ENCODE measurements at places on chromosomes 7 and 10.

GRCh38 chr7:24669971-24670591 is 87.2 kb downstream of the GSDME start:
- DNase-seq: no peak

DNA sequence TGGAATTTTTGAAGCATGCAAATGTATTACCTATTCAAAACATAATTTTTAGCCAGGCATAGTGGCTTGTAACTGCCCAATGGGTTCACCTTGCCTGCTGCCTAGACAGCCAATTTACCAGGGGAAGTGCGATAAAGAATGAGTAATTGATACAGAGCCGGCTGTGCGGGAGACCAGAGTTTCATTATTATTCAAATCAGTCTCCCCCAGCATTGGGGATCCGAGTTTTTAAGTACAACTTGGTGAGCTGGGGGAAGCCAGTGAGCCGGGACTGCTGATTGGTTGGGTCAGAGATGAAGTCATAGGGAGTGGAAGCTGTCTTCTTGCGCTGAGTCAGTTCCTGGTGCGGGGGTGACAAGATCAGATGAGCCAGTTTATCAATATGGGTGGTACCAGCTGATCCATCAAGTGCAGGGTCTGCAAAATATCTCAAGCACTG is 29.1 kb upstream of the NRBF2 start:
- no peak for DNase-seq

GRCh38 chr10:21552638-21553037 is 18.6 kb downstream of the MLLT10 start:
- DNase-seq: no peak

DNA sequence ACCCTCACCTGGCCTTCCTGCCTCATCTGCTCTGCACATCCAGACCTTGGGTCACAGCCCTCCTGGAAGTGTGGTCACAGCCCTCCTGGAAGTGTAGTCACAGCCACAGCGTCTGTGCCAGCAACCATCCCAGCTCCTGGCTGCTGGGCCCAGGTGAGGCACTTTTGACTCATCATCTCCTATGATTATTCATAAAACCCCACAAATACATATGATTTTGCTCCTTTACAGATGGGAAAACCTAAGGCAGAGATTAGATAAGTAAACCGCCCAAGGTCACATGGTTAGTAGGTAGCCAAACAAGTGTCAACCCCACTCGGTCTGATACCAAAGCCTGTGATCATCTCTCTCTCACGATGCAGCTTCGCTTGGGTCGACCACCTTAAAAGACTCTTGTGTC is 94.3 kb downstream of the PRLHR start:
- DNase-seq: peak; percentile 40

DNA sequence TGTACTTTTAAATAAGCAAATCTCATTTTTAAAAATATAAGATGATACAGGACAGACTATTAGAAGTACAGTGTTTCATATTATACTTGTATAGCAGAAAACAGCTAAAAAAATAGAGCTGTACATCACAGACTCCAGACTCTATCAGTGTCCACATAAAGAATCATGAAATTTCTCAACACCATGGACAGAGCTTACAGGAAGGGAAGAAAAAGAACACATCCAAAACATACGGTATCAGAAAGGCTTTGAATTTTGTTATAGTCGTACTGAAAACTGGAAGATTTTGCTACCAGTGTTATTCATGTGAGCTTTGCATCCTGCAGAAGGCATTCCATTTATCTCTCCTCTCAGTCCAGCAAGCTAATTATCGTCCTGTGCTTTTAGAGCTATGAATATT is 183.2 kb upstream of the PTPRZ1 start:
- DNase-seq: no peak

DNA sequence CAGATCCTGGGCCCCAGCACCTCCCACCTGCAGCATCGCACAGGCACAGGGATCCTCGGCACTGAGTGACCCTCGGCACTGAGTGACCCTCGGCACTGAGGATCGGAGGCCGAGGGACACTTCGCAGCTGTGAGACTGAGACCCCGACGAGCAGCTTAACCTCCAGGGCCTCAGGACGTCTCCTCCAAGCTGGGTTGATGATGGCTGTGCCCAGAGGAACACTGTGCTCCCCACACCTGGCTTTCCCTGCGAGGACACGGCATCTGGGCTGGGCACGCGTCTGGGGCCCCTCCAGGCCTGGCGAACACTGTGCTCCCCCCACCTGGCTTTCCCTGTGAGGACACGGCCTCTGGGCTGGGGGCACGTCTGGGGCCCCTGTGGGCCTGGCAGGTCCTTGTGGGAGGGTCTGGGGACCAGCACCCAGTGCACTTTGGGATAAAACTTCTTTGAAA is 158.3 kb upstream of the PPP2R2D start:
- DNase-seq: no peak

DNA sequence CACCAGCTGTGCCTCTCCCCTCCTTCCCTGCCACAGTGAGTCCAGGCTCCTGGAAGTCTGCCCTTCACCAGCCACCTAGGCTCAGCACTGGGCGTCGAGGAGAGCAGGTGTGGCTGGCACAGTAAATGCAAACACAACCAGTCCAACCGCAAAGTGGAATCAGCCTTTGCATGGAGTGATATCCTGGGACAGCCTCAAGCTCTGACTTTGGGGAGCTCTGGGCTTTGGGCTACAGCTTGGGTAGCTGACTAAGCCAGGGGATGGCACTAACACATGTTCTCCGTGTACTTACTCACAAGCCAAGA is 312.4 kb downstream of the KCNMA1 start:
- DNase-seq: no peak

DNA sequence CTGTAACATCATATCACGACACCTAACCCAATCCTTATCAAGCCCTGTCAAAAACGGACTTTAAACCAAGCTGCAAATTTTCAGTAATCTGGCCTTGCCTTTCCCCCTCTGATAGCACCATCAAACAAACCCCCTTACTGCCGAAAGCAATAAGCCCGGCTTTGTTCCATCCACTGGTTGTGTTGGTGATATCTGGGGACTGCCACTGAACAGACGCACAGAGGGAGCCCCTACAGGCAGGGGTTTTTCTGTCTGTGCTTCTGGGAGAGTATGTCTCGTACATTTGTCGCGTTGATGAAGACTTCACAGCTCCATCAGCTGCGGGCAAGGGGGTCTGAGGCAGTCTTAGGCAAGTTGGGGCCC is 550 bp upstream of the PLAU start:
- peak; percentile 39 for DNase-seq

DNA sequence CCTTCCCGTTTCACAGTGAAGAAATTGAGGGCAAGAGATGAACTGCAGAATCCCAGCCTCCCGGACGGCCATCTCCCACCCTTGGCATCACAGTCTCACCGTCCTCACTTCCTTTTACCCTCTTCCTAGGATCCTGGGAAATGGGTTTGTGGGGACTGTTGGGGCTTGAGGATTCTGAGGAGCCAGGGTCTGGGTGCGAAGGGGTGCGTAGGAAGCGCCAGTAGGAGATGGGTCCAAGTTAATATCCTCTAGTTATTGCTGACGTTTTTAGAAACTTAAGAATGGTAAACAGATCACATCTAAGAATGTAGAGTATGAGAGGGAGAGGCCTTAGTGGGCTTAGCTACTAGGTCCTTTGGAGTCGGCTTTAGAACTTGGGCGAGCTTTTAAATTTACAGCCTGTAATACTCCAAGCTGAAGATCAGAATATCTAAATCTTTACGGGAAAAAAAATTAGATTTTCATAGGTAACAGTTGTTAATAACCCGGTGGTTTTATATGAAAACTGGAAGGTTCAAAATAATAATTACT is 696 bp downstream of the MALSU1 start:
- DNase-seq: peak; percentile 25

DNA sequence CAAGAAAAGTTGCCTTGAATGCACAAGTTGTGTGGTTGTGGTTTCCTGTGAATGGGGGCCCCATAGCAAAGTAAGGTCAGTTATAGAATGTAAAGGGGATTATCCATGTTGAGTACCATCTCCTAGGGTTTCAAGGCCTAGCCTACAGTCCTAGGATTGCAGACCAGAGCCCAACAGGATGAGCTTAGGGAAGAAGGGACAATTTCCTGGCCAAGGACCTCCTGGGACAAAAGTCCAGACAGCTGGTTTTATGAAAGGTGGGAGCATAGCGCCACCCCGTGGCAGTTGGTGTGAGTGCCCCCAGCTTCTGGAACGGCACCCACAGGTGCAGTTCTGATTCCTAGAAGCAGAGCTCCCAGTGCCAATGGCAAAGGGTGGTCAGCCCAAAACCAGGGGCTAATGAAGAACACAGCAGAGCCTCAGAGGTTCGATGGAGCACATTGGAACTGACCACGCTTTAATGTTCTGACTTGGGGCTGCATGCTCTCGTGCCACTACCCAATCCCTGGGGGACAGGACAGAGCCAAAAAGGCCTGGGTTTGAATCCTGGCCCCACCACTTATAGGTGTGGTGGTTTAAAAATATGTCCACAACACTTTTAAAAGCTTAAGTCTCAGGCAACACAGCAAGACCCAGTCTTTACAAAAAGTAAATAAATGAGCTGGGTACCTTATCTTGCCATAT is 25.8 kb upstream of the TMEM120A start:
- peak; percentile 67 for DNase-seq

- no peak for DNase-seq
Measured at GRCh38 chr7:83837683-83838082, 188.7 kb upstream of the SEMA3E start.

- no peak for DNase-seq
Measured at GRCh38 chr10:79248341-79249185, 98.7 kb upstream of the PPIF start.

- DNase-seq: no peak
Measured at GRCh38 chr10:96138102-96138501, 8.0 kb downstream of the ZNF518A start.

DNA sequence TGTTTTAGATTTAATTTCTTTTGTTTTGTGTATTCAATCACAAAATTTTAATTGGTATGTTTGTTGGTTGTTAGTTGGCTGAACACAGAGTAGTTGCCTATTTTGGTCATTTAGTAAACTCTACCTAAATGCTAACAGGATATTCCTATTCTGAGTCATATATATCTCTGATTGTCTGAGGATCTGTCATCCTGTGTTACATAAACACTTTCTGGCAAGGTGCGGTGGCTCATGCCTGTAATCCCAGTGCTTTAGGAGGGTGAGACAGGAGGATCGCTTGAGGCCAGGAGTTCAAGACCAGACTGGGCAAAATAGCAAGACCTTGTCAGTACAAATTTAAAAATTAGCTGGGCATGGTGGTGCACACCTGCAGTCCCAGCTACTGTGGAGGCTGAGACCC is 178.6 kb downstream of the PLCE1 start:
- peak; percentile 41 for DNase-seq

DNA sequence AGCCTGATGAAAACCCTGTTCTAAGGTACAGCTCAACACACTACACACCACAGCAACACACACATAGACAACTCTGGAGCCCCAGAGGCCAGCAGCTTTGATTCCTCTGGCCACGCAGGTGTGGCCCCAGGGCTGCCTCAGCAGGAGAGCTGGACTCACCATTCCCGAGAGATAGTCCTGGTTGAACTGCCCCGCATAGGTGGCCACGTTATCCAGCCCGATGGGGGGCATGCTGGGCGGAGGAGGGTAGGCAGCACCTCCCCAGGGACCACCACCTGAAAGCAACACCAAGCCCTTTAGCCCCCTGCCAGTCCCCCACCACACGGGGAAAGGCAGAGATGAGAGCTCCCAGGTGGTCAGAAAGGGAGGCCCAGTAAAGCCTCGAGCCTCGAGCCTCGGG is 34.7 kb downstream of the ANXA11 start:
- DNase-seq: no peak

DNA sequence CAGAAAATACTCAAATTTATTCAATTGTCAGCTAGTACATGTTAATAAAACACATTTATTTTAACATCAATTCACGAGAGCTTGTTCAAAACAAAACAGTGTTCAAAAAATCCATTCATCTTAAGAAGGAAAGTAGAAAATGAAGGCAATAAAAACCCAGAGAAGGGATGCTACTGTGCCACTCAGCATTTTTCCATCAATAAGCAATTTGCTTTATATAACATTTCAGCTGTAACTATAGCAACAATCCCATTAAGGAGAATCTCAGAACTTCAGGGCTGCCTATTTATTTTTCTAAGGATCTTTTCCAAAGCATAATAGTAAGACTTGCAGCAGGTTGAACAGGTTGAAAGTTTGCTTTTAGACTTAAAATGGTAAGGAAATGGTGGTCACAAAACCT is 190.5 kb downstream of the PCLO start:
- no peak for DNase-seq

DNA sequence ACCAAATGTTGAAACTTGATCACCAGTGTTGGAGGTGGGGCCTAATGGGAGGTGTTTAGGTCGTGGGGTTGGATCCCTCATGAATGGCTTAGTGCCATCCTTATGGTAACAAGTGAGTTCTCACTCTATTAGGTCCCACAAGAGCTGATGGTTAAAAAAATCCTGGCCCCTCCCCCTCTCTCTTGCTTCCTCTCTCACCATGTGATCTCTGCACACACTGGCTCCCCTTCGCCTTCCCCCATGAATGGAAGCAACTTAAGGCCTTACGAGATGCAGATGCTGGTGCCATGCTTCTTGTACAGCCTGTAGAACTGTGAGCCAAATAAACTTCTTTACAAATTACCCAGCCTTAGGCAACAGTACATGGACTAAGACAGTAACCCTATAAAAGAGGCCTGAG is 62.7 kb downstream of the PPP1R3C start:
- no peak for DNase-seq

DNA sequence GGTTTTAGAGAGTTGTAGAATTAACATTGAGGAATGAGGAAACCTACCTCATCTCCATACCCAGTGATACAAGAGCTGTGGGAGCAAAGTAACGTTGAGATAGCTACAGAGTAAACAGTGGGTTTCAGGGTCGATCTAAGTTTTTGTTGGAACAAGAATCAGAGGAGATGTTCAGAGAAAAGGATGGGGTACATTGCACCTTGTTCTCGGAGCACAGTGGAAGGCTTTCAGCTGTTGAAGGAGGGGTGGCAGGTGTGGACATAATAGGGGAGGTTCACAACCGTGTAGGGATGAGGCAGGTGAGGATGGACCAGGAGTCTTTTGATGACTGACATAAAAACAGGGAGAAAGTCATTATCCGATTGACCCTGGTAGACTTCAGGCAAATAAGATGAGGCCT is 121.7 kb downstream of the MLLT10 start:
- DNase-seq: no peak

- DNase-seq: no peak
Measured at GRCh38 chr10:58282615-58283014, 13.7 kb downstream of the CISD1 start.

- no peak for DNase-seq
Measured at GRCh38 chr10:128306535-128306934, 180.3 kb upstream of the MKI67 start.

DNA sequence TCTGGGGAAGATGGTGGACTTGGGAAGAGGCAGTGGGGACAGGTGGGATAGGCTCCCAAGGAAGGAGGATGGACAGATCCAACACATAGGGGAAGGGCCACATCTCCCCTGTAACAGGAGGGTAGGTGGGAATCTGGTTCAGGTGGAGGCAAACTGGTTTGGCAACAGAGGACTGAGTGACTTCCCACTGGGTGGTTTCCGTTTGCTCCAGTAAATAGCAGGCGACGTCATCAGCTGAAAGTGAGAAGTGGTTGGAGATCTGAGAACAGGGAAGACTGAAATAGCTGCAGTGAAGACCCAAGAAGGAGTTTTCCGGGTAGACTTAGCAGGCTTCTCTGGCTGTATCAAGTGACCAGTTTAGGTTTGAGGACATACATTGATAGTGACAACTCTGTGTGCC is 504.4 kb downstream of the GALNT17 start:
- peak; percentile 42 for DNase-seq

Measured in kidney tubule cell (primary cell).